ENCODE measurements at places on chromosomes 2 and 18.

DNA sequence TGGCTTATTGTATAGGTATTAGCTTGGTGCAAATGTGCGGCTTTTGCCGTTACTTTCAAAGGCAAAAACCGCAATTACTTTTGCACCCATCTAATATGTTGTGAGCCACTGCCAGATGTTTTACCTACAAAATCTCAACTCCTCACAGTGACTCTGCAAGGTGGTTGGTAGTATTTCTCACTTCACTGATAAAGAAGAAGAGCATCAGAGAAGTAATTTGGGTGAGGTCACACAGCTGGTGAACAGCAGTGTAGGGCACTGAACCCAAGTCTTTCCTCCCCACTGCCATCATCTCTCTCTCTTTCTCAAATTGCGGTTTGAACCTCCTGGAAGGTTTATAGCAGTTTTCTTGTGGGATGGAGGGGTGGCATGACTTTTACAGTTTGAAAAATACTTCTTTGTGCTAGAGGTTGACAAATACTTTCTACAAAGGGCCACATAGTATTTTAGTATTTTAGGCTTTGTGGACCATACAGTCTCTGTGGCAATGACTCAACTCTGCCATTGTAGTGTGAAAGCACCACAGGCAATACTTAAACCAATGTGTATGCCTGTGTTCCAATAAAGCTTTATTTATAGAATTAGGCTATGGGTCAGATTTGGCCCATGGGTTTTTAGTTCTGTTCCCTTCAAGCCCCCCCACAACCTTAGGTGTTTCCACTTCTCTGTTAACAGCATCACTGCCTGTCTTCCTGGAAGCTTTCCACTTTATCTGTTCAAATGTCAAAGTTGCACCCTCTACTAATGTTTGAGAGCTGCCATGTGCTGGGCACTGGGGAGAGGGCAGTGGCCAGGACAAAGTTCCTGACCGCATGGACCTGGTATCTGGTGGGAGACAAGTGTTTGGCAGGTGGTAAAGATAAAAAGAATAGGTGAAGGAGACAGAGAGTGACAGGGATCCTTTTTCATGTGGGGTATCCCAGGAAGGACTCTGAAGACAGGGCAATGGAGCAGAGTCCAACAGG, 30.1 kb downstream of the FHOD3 start:
- no peak for DNase-seq

GRCh38 chr2:74764429-74765272, 69.3 kb upstream of the HK2 start:
- DNase-seq: no peak

GRCh38 chr2:222203041-222203440, 95.8 kb downstream of the PAX3 start:
- no peak for DNase-seq

DNA sequence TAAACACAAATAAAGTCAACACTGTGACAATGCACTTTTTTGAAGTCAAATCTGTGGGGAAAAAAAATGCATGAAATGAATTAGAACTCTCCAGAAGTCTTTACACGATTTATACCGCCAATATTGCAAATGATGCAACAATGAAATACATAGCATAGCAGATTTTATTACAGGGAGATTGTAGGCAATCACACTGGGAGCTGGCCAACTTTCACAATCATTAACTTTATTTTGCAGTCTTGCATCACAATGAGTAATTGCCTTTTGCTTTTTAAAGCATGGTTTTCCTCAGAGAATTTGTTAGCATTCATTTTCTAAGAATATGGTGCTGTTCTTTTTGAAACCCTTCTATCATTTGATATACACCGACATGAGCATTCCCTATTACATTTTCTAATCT, 366.4 kb upstream of the FSIP2 start:
- DNase-seq: no peak

GRCh38 chr18:56436651-56437050, 201.7 kb downstream of the TXNL1 start:
- no peak for DNase-seq

Data from activated CD4-positive, alpha-beta T cell treated with anti-CD3 and anti-CD28 coated beads, Interleukin-2, amount 50 U/mL, for 24 hours (primary cell).